B cell (primary cell): ENCODE measurements at places on chromosomes 7 and 10. TPM values are rescaled to one million over a fixed set of nuclear protein-coding genes. Genes with fewer than 3 reads are reported as not detected.

DNA sequence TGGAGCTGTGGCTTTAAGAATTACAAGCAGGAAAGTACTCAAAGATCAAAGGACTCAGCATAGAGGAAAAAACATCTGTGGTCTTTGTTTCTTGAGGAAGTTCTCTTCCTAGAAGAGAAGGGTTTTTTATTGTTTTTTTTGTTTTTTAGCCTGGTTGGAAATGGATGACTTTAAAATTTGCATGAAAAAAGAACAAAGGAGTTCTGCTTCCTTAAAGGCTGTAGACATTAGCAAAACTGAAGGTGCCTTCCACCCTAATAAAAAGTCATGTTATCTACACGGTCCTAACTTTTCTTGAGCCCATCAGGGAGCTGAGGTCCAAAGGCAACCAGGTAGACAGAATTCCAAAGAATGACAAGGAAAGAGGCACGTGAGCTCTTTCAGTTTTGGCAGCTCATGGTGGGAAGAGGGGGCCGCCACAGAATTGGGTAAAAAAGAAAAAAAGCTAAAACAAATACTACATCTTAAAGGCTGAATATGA is 356.6 kb downstream of the SH2D4B start:
- H3K27me3 ChIP-seq, result no peaks in the 10 kb centered on the region
- H3K4me1 ChIP-seq, result no peaks in the 10 kb centered on the region
- no peak for DNase-seq
- no peak overlapping the region for H3K4me3 ChIP-seq
- H3K27ac ChIP-seq, result no peak overlapping the region

- H3K27me3 ChIP-seq, result no peaks in the 10 kb centered on the region
- H3K4me3 ChIP-seq, result no peak overlapping the region
- peak; percentile 65 for DNase-seq
These were observed 171.1 kb upstream of the TBX20 start for GRCh38 chr7:35424869-35425495.

GRCh38 chr7:121262221-121262620 is 66.6 kb upstream of the WNT16 start:
- peaks cover 2% of the 10 kb centered on the region for H3K4me1 ChIP-seq
- H3K27ac ChIP-seq, result no peak overlapping the region
- DNase-seq, result no peak
- H3K36me3 ChIP-seq, result no peaks in the 10 kb centered on the region

DNA sequence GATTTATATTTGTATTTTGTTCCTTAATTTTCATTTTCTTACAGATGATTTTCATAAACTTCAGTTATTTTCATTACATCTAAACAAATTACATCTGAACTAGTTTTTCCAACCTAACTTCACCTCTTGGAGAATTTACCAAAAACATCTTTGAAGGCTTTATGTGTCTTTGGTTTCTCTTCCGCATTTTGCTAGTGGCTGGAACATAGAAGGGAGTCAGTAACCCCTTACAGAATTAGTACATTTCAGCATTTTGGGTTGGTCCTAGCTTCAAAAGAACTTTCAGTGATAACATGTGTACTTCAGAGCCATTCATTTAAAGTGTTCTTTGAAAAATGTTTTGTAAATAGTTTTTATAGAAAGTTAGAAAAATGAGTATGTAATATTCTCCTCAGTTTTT is 169.8 kb upstream of the MTPN start:
- no peaks in the 10 kb centered on the region for H3K4me1 ChIP-seq
- H3K36me3 ChIP-seq, result no peaks in the 10 kb centered on the region
- no peak for DNase-seq
- peaks cover 4% of the 10 kb centered on the region for H3K27me3 ChIP-seq

DNA sequence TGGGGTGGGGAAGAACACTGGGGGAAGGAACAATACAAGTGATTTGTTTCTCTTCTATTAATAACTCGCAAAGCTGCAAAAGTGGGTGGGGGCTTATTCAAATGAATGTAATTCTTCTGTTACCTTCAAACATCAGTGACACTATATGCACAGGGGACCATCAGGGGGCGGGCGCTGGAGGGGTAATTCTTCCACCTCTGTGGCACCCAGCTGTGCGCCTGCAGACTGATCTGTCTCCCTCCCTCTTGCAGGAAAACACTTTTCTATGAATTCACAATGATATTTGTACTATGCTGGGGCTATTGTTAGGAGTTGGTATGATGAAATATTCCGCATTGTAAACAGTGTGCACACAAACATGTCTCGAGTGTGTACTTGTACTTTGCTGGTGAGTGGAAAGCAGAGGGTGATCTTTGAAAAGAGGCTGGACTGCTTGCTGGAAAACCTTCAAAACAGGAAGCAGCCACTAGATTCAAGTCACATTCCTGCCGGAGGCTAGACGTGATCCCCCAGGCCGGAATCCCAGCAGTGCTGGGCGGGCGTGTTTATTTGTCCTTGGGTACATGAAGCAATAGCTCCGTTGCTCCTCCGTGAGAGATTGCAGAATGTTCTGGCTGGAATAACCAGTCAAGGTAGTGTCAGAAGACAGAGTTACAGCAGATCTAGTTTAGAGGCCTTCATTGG is 15.8 kb upstream of the BNIP3 start:
- no peaks in the 10 kb centered on the region for H3K4me1 ChIP-seq
- no peaks in the 10 kb centered on the region for H3K27me3 ChIP-seq
- no peak for DNase-seq
- H3K36me3 ChIP-seq, result no peaks in the 10 kb centered on the region
- no peak overlapping the region for H3K4me3 ChIP-seq
- H3K27ac ChIP-seq, result no peak overlapping the region

DNA sequence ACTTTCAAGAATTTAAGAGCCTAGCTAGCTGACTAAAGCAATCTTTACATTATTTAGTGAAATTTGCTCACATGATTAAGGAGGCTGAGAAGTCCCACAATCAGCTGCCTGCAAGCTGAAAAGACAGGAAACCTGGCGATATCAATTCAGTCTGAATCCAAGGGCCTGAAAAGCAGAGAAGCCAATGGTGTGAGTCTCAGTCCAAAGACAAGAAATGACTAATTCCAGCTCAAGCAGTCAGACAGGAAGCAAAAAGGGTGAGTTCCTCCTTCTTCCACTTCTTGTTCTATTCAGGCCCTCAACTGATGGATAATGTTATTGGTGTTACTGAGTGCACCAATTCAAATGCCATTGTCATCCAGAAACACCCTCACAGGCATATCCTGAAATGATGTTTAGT is 1231.6 kb upstream of the CELF2 start:
- no peaks in the 10 kb centered on the region for H3K4me1 ChIP-seq
- no peaks in the 10 kb centered on the region for H3K36me3 ChIP-seq
- no peak overlapping the region for H3K4me3 ChIP-seq

DNA sequence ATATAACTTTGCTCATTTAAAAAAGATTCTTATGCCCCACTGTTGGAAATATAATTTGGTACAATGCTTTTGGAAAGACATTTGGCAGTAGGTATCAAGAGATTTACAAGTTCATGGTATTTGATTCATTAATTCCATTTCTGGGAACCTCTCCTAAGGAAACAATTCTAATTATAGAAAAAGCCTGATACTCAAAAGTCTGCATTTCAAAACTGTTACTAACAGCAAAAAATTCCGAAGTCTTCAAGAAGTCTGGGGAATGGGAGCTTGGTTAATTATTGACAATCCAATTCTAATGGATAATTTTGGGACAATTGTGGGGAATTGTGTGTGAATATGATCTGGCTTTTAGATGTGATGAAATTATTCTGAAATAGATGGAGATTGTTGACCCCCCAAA is 59.6 kb downstream of the HDAC9 start:
- no peak overlapping the region for H3K27ac ChIP-seq
- H3K4me3 ChIP-seq, result no peak overlapping the region
- peaks cover 7% of the 10 kb centered on the region for H3K36me3 ChIP-seq
- H3K27me3 ChIP-seq, result no peaks in the 10 kb centered on the region

DNA sequence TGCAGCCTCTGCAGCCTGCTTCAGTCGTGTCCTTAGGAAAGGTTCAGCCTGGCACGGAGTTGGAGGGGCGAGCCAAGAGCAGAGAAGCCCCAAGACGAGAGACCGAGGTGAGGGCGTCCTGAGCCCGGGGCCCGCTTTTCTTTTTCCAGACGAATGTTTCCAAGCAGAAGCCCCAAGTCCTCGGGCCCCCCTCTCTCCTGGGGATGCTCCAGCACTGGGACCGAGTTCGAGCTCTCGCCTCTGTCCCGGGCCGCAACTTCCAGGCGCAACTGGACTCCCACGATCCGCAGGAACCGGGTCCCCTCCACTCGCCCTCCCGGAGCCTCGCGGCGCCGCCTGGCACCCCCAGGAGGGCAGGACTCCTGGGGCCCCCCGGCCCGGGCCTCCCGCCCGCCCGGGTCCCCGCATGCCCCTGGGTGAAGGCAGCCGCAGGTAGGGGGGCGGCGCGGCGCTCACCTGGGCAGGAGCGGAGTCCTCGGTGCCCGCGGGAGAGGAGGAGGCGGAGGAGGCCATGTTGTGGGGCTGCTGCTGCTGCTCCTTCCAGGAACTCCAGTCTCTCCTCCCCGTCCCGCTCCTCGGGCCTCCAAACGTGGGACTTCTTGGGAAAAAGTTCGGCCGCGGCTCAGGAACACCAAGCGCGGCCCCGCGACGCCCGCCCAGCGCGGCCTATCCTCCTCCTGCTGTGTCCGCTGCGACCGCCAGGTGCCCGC is 45.3 kb upstream of the CDK1 start:
- peak overlapping the region; percentile 68 for H3K4me3 ChIP-seq
- H3K27ac ChIP-seq, result peak overlapping the region; percentile 71
- DNase-seq, result peak; percentile 70
- no peaks in the 10 kb centered on the region for H3K36me3 ChIP-seq
- peaks cover 21% of the 10 kb centered on the region for H3K4me1 ChIP-seq

- H3K27me3 ChIP-seq, result no peaks in the 10 kb centered on the region
- no peak overlapping the region for H3K27ac ChIP-seq
- no peak overlapping the region for H3K4me3 ChIP-seq
These were observed 915.8 kb downstream of the XPNPEP1 start for GRCh38 chr10:109007514-109007913.

GRCh38 chr10:74890460-74890859 is 64.1 kb downstream of the KAT6B start:
- H3K27ac ChIP-seq, result no peak overlapping the region
- H3K4me1 ChIP-seq, result peaks cover 5% of the 10 kb centered on the region
- H3K4me3 ChIP-seq, result no peak overlapping the region

DNA sequence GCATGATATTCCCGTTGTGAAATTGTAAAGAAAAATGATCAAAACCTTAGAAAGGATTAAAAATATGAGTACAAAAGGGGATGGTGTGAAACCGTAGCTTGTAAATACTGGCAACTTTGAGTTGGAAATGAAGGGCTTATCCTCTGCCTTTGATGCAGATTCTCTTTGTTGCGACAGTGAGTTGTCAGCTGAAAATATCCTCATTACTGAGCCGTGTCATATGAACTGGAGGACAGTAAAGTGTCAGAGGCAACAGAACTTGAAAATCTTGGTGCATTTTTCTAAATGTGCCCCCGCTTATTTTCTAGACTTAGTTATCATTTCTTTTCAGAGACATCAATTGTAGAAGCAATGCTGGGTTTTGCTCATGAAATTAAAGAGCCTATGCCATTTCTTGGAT is 170.5 kb upstream of the NPS start:
- DNase-seq, result no peak
- H3K36me3 ChIP-seq, result no peaks in the 10 kb centered on the region
- H3K27ac ChIP-seq, result no peak overlapping the region
- no peaks in the 10 kb centered on the region for H3K27me3 ChIP-seq

Gene SLC13A1
- 0.10 TPM in 1 of 2 replicates, not detected in the other for total RNA-seq

Gene FANK1
- 0.75 TPM in 1 of 2 replicates, not detected in the other for total RNA-seq

Gene KCNMA1
- total RNA-seq, result 2.8 and 3.1 TPM in 2 replicates

Gene MYL10
- not detected in 2 replicates for total RNA-seq

Gene AOAH
- total RNA-seq, result 4.7 and 5.0 TPM in 2 replicates

Gene LRRC18
- total RNA-seq, result not detected in 2 replicates
